ENCODE measurements at places on chromosomes 5 and 9.

DNA sequence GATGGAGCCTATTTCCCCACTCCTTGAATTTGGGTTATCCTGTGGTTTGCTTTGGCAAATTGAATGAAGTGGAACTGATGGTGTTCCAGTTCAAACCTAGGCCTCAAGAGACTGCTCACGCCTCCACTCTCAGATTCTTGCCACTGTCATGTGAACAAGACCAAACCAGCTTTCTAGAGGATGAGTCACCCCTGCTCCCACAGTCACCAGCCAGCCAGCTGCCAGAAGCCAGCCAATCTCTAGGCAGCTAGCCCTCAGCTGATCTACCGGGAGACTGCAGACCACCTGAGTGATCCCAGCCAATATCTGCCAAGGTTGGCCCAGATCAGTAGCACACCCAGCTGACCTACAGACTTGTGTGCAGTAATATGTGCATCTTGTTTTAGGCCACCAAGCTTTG lies 300.6 kb downstream of the TMEM38B start:
- no peak for DNase-seq

GRCh38 chr9:138053996-138054752 lies 176.6 kb downstream of the CACNA1B start:
- DNase-seq: no peak

GRCh38 chr5:1231354-1231905 lies 6.2 kb downstream of the SLC6A18 start:
- no peak for DNase-seq

DNA sequence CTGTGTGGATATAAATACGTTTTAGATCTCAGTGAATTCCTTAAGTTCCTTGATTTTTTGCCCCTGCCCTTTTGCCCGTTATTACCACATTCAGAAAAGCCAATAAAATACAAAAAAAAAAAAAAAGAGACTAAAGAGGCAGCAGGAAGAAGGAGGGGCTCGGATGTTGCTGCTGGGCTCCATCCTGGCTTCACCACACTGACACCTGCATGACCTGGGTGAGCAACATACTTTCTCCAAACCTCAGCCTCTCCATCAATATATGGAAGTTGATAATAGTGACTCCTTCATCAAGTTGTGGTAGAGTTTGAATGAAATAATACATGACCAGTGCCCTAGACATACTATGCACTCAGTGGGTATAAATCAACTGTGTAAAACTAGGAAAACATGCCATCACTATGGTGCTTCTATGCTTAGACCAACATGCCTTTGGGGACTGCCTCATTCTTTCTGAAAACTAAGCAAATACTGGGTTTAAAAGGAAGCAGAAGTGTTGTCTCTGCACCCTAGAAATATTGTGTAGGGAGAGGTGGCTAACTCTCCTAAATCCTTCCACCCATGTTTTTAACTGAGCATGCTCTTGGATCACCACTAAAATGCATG lies 243.0 kb downstream of the PIK3R1 start:
- DNase-seq: no peak

DNA sequence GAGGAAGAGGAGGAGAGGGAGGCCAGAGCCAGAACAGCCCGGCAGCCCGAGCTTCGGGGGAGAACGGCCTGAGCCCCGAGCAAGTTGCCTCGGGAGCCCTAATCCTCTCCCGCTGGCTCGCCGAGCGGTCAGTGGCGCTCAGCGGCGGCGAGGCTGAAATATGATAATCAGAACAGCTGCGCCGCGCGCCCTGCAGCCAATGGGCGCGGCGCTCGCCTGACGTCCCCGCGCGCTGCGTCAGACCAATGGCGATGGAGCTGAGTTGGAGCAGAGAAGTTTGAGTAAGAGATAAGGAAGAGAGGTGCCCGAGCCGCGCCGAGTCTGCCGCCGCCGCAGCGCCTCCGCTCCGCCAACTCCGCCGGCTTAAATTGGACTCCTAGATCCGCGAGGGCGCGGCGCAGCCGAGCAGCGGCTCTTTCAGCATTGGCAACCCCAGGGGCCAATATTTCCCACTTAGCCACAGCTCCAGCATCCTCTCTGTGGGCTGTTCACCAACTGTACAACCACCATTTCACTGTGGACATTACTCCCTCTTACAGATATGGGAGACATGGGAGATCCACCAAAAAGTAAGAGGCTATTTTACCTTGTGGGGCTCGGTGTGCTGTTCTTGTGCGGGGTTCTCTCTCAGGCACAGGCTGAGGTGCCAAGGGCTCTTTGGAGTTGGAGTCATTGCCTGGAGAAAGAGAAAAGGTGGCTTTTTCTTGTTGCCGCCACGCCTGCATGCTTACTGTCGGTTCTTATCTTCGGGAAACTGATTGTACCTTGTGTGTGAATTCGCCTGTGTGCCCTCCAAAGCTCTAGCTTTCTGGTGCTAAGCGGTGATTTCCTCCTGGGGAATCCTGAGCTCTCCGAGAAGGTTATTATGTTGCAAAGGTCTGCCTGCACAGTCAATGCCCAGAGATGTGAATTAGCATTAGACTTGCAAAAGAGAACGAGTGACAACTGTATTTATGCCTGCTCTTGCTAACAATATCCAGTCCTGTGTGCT lies at the start of gene ISL1:
Gene ISL1 (plus strand): TSS at position 318 of the 991 bp plus-strand sequence. CDS start 224 bp downstream, at position 542.
- peak; percentile 20 for DNase-seq

GRCh38 chr5:62727861-62728260 lies 149.2 kb downstream of the LRRC70 start:
- DNase-seq: no peak

DNA sequence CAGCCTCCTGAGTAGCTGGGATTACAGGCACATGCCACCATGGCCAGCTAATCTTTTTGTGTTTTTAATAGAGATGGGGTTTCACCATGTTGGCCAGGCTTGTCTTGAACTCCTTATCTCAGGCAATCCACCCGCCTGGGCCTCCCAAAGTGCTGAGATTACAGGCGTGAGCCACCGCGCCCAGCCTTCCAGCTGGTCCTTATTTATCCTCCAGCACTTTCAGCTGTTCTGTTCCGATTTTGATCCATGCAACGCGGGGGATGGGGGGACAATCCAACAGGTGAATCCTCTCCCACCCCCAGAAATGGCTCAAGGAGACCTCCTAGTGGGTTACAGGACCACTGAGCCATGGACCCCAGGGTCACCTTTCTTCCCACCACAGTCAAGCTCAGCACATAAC lies 14.7 kb upstream of the CDKN2AIPNL start:
- no peak for DNase-seq

- DNase-seq: no peak
These were observed 80.0 kb downstream of the NREP start for GRCh38 chr5:111676926-111677415.

DNA sequence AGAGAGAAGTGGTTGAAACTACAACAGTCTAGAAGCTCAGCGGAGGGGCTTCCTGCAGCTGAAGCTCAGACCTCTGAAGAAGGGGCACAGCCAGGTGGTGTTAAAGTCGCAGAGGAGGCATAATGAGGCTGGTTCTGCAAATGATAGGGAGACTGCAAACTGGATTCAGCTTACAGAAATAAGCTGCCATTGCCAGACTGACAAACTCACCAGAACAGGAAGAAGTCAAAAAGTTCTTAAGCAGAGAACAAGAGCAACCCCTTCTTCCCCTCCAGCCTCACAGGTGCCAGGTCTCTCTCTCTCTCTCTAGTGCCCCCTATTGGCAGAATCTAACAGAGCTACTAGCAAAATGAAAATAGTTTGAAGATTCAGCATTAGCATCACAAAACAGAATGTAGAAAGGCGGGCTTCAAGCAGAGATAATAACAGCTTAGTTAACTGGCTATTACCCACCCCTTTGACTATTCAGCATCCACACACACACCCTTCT lies 76.7 kb downstream of the GRAMD2B start:
- DNase-seq: no peak

- no peak for DNase-seq
These were observed 122.5 kb downstream of the TRPM3 start for GRCh38 chr9:70998962-70999361.

DNA sequence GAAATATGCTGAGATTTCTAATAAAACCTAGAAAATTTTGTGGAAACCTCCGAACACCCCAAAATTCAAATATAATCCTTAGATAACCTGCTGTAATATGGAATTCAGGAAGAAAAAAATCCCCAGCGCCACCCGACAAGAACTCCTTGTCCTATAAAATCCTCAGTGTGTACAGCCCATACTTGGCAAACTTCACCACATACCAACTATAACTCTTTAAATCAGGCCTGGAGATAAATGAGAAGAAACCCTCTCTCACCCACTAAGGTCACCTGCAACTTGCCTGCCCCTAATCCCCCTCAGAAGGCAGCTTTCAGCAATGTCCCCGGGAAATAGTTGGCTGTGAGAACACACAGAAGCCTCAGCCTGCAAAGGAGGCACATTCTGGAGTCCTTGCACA lies 90.5 kb downstream of the SH3TC2 start:
- DNase-seq: no peak

DNA sequence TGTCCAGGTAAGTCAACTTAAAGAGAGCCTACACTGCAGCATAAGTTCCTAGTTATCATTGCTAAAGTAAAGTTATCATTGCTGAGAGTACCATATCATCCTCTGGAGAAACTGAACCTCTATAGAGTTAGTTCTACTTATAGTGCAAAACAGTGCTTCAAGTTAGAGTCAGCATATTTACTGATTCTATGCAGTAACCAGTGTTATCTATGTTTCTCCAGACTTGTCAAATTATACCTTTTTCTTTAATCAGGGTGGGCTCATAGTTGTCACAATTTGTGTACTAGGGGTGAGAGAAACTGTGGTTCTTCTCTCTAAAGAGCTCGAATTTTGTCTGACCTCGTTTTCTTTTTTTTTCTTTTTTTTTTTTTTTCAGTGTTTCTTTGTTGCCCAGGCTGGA lies 79.6 kb downstream of the ANXA2R start:
- no peak for DNase-seq

DNA sequence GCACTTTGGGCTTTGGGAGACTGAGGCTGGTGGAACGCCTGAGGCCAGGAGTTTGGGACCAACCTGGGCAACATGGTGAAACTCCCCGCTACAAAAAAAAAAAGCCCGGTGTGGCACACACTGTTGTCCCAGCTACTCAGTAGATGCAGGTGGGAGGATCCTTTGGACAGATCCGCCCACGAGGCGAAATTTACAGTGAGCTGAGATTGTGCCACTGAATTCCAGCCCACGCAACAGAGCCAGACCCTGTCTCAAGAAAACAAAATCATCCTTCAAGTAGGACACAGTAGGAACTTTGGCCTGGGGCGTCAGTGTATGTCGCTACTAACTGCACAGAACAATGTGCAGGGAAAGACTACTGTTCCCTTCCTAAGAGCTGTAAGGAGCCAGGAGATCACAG lies 4.8 kb downstream of the RPS14 start:
- DNase-seq: no peak

DNA sequence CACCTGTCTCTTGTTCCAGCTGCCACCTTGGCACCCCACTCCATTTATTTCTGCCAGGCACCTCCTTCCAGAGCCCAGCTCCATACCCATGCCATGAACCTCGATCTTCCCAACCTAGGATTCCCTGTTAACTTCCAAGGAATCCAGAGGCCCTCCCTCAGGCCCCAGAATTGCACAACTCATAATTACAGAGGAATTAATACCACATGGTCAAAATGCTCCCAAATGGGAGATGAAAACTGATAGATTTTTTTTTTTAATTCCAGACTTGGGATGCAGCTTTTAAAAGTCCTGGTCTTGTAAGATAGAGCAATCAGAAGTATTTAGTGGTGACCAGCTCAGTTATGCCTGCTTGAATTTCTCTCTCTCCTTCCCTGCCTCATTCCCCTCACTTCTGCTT lies 96.2 kb upstream of the CCDC112 start:
- no peak for DNase-seq

GRCh38 chr9:98766586-98766985 lies 29.8 kb downstream of the ANKS6 start:
- no peak for DNase-seq

GRCh38 chr9:86434039-86434726 lies 80.0 kb upstream of the TUT7 start:
- peak; percentile 65 for DNase-seq

GRCh38 chr5:135543485-135544304 lies 7.9 kb upstream of the NEUROG1 start:
- no peak for DNase-seq

DNA sequence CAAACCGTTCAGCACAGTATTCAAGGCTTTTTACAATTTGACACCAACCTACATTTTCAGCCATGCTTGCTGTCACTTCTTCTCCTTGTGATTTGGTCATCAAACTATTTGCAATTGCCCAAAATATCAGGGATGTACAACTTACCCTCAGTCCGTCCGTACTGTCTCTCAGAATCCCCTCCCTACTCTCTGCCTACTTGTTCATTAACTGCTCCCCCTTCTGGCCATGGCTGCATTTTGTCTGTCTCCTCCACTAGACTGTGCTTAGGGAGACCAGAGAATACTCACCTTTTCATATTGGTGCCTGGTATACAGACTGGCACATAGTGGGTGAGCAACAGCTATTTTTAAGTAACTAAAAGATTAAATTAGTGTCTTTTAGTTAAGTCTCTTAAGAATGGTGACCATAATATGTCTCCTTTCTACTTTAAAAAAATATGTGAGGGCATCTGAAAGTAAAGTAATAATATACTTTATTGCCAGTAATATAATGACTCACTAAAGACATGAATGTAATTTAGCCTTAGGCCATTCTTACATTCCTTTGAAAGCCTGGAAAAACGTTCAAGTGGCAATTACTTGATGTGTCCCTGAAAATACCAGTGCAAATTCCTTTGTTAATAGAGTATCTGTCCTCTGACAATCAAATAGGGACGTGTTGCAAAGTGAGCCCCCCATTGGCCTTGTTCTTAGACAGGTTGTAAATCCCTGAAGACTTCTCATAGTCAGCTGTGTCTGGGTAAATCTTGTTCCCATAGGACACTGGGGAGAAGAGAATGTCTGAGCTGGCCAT lies 27.8 kb downstream of the PRLR start:
- DNase-seq: peak; percentile 70

DNA sequence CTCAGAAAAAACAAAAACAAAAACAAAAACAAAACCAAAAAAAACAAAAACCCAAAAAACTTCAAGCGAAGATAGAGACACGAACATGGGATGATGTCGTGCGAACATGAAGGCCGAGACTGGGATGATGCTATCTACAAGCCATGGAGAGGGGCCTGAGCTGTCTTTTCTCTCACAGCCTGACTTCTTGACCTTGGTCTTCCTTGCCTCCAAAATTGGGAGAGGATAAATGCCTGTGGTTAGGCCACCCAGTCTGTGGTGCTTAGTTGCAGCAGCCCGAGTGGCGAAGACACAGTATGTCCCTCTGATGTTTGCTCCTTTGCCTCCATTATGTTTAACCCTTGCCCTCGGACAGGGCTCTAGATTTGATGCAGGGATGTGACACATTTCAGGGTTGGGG lies 130.4 kb upstream of the BASP1 start:
- DNase-seq: no peak

DNA sequence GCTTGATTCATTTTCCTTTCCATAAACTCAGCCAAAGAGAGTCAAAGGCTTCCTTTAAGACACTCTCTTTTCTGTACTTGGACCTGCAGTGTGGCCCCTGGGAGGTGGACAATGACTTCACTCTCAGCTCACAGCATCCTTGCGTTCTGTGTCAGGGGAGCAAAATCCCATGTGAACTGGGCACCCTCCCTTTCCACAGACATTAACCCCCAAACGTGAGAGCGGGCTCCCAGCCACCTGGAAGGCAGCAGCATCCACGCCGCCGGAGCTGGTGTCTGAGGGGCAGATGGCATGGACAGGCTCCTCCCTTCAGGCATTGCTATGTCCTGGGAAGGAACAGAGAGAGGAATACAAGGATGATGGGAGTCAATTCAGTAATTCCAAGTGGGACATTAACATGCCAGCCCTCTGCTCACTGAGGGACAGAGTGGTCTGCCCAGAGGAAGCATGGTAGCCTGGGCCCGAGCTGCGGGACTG lies 39.5 kb downstream of the TRIP13 start:
- no peak for DNase-seq

- no peak for DNase-seq
These were observed 1.6 kb downstream of the ZFYVE16 start for GRCh38 chr5:80409367-80409966.

GRCh38 chr5:74376187-74376586 lies 264.3 kb downstream of the ENC1 start:
- DNase-seq: no peak
